ENCODE measurements at places on chromosomes 2 and 18.

DNA sequence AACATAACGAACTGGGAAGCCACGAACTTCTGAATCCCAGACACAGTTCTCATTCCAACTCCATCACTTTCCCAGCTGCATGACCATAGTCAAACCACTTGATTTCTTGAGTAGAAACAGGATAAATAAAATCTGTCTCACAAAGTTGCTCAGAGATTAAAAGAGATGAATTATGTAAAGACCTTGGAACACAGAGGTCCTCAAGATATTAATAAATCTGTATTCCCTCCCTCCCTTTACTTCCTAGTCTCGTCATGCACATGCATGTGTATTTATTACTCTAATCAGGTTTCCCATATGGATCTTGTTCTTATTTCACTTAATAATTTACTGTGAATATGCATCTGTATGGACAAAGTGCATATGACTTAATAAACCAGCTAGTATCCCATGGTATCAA is 21.1 kb upstream of the CSRNP3 start:
- DNase-seq, result no peak

- no peak for DNase-seq
These were observed at the start of gene SCN1A for GRCh38 chr2:166127217-166128155. Gene SCN1A, minus strand, starts transcription at chr2:166128020. Its CDS starts 54,399 bp downstream, at chr2:166073621.

DNA sequence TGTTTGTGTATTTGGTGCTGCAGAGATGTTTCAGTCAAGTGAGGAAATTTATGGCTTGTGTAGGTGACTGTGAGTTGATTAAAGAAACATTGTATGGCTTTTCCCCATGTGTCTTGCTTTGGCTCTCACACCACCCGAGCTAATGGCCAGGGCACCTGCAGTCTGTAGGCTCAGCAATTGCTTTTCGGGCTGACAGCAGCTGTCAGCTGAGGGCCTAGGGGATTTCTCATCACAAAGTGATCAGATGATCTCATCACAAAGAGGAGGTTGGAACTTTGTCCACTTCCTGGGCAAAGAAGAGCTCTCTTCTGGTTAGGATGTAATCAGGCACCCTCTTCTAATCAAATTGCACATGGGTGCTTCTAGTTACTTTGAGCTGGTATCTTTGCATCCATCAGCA is 632.2 kb downstream of the SLC4A3 start:
- no peak for DNase-seq

DNA sequence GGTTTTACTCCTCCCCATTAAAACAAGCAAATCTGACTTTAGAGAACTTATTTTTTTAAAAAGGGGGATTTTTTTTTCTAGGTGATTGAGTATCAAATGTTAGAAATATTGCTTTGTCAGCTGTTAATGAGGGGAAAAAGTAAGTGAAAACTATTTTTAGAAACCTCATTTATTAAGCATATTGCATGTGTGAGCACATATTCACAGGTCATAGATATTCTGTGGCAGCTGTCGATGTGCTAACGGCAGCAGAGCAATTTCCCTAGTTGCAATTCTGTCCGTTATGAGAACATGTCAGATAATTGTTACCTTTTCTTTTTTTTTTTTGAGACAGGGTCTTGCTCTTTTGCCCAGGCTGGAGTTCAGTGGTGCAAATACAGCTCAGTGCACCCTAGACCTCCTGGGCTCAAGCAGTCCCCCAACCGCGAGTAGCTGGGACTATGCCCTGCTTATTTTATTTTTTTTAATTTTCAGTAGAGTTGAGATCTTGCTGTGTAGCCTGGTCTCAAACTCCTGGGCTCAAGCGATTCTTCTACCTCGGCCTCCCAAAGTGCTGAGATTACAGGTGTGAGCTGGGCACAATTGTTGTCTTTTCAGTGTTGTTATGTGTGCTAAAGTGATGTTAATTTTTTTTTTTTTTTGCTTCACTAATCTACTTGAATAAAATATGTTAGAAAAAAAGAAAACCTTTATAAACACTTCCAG is 69.8 kb downstream of the MTA3 start:
- no peak for DNase-seq

DNA sequence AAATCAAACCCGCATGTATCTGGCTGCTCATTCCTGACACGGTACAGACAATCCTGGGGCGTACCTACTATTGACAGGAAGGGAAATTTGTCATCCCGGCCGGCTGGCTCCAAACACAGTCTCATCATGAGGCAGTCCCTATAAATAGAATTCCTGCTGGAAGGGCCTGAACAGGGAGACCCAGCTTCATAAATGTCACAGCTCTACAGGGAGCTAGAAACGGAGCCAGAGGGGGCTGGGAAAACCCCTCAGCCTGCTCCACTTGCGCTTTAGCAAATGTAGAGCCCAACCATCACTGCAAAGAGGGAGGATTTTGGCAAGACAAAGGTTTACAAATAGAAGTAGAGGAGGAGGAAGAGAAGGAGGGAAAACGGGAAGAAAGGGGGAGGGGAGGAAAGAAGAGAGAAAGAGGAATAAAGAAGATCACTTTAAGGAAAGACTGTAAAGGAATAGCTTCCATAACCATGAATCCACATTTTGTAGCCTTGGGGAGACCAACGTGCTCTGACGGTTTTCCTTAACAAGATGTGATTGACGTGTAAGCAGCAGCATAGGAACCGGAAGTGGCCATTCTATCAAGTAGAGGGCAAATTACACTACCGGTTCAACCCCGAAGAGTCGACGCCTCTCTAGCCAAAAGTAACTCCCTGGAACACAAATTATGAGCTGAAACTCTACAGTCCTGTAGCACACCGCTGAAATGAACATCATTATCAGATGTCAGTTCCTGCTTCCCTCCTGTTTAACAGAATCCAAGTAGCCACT is 56.8 kb upstream of the TTN start:
- DNase-seq, result no peak

- no peak for DNase-seq
These were observed 399.3 kb upstream of the FSHR start for GRCh38 chr2:49553658-49554057.

- no peak for DNase-seq
These were observed 53.0 kb downstream of the TRIP12 start for GRCh38 chr2:229868794-229869193.

- no peak for DNase-seq
These were observed 75.9 kb downstream of the ADCYAP1 start for GRCh38 chr18:980586-980985.

GRCh38 chr2:129758784-129759471 is 220.5 kb upstream of the RAB6C start:
- peak; percentile 36 for DNase-seq

- DNase-seq, result no peak
These were observed 45.6 kb downstream of the MEX3C start for GRCh38 chr18:51151568-51152511.

- DNase-seq, result no peak
These were observed 18.3 kb upstream of the APCDD1 start for GRCh38 chr18:10436160-10436559.

- DNase-seq, result no peak
These were observed 120.8 kb upstream of the FOSL2 start for GRCh38 chr2:28271919-28272250.

GRCh38 chr2:144156736-144157640 is 362.9 kb downstream of the ZEB2 start:
- DNase-seq, result no peak

DNA sequence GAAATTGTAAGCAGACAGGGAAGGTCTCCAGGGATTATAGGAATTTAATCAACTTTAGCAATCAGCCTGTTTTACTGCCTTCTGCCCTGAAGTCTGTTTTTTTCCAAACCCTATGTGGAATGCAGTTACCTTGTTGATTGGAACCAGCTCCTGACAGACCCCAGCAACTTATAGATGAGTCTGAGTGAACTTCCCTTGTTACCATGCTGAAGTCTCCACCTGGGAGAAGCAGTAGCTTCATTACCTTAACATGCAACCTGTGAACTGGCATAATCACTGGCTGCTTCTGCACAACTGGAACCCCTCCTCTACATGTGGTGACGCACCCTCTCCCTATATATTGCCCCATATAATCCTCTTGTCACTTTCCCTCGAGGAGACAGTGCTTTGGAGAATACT is 226.3 kb upstream of the SPOPL start:
- no peak for DNase-seq

DNA sequence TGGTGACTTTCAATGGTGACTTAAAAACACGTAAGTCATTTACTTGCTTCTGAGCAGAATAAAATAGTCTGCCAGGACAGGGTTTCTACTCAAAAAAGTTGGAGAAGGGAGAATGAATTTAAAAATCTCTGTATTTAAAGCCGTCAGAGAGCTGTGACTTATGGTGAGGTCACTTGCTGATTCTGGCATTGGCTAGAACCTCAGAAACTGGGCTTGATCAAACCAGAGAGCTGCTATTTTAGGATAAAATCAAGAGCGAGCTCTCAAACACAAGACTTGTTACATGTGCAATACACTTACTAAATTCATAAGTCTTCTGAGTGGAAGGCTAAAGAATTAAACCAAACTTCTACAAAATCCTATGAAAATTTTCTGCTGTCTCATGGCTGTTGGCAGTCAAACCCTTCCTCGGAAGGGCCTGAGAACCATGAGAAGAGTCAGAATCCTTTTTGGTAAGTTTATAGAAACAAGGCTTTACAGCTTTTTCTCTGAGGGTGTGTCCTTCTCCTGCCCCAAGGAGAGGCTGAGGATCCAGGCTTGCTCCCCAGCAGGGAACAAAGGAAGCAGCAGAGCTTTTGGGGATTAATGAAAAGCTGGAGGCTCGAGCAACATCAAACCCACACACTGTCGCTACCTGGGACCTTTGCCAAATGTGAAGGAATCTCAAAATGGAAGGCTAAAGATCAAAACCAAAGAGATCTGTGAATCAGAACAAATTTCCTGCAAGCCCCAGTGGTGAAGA is 816.4 kb downstream of the SOCS6 start:
- no peak for DNase-seq

GRCh38 chr2:23208339-23208738 is 176.6 kb upstream of the KLHL29 start:
- DNase-seq, result no peak

- no peak for DNase-seq
These were observed 160.0 kb downstream of the BCL2 start for GRCh38 chr18:63159590-63159989.

- no peak for DNase-seq
These were observed 68.0 kb upstream of the CABLES1 start for GRCh38 chr18:23067236-23067635.

GRCh38 chr2:20291106-20291564 is 59.5 kb downstream of the PUM2 start:
- DNase-seq, result peak; percentile 28

DNA sequence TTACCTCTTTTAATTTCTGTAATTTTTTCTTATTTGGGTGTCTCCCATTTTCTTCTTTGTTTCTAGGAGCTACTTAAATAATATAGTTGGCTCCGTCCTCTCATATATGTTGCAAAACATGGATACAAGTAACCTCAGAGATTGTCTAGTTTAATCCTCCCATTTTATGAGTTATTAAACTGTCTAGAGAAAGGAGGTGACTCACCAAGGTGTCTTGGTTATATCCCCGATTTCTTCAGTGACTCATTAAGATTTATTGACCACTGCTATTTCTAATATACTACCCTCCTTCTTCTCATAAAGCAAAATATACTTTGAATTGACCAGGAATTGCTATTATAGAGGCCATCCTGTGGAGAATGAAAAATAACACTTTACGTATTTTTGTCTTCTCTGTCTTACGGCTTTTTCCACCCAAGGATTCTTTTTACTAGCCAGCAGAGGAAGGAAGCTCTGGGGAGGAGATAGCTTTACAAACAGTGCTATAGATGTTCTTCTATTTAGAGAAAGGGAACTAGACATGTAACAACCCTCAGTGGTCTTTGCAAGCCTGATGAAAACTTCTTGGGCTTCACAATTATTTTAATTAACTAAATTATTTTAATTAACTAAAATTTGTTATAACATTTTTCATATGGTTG is 300.4 kb upstream of the TNP1 start:
- no peak for DNase-seq

DNA sequence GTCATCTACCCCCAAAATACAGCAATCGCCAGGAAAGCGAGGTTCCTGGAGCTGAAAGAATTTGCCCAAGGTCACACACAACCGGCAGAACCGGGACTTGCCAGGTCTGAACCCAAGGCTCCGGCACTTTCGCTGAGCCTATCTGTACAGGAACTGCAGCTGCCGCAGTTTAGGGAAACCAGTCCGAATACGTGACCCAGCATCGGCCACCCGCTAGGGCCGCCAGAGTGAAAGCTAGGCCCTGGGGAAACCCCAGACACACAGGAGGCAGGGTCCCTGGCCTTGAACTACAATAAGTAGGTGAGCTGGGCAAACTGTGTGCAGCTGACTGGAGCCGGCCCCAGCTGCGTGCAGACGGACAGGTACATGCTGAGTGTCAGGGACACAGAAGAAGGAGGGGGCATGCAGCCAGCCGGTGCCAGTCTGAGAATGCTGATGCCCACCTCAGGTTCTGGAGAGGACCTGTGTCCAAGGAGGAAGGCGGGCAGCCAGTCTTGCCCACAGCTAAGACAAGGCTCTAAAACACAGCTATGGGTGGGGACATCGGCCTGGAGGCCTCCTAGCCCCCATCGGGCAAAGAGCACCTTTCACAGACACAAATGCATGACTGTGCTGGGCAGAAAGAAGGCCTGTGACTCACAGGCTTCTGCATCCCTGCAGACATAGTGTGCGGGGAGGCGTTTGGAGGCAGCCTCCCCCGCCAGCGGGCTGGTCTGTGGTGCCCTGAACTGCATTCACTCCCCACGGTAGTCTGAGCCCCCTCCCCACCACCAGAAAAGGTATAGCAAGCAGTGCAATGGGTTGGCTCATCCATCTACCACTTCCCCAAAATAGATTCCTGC is 107.4 kb upstream of the ID2 start:
- no peak for DNase-seq

DNA sequence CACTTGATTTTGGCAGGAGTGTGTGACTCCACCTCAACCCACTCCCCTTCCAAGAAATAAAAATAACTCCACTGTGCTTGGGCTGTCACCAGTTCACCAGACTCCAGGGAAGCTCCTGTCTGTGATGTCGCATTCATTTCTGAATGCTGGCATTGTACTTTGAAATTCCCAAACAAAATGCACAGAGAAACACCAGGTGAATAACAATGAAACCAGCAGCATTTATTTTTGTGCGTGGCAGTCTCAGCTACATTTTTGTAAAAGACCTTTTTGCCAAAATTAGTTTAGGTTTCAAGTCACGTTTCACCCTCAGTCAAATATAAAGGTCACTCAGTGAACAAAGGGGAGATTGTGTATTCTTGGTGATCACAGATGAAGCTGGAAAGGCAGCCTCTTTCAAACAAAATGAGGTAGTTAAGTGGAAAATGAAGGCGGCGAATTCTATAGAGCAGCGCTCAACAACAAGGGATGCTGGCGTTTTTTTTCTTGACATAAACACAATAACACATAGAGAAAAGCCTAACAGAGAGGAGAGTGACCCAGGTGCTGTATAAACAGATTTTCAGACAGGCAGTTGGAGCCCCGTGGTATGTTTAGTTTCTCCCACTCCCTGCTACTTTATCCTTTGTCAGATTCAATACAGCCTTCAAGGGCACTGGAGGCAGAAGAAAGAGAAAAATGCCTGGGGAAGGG is 210.3 kb upstream of the GCFC2 start:
- DNase-seq, result peak; percentile 83
